Activated CD4-positive, CD25-positive, alpha-beta regulatory T cell (primary cell): ENCODE measurements at places on chromosomes 16 and 17.

DNA sequence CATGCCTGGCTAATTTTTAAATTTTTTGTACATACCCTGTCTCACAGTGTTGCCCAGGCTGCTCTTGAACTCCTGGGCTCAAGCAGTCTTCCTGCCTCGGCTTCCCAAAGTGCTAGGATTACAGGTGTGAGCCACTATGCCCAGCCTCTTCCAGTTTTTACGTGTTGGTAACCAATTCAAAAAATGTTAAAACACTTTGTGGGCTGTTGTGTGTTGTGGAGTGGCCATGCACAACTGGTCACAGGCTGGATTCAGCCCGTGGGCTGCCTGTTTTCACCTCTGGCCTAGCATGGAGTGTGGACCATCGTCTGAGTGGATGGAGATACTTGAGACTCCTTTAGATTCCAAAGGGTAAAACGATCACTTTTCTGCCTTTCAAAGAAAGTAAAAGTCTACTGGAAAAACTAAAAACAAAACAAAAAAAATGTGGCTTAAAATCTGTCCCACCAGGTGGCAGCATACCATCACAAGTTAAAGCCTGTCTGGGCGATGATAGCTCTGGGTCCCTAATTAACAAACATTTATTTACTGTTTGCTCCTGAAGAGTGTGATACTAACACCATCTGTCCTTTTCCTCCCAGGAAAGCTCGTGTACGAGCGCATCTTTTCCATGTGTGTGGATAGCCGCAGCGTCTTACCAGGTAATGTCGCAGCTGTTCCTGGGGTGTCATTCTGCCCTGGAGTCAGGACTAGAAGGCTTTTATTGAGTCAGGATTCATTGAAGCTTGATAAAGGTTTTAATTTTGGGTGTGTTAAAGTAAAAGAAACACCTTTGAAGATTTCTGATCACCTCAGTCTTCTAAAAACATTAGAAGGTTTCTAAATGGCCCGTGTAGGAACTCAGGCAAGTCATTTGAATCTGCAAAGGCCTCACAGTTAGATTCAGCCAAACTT lies 45.8 kb downstream of the VPS35L start:
- DNase-seq: no peak

DNA sequence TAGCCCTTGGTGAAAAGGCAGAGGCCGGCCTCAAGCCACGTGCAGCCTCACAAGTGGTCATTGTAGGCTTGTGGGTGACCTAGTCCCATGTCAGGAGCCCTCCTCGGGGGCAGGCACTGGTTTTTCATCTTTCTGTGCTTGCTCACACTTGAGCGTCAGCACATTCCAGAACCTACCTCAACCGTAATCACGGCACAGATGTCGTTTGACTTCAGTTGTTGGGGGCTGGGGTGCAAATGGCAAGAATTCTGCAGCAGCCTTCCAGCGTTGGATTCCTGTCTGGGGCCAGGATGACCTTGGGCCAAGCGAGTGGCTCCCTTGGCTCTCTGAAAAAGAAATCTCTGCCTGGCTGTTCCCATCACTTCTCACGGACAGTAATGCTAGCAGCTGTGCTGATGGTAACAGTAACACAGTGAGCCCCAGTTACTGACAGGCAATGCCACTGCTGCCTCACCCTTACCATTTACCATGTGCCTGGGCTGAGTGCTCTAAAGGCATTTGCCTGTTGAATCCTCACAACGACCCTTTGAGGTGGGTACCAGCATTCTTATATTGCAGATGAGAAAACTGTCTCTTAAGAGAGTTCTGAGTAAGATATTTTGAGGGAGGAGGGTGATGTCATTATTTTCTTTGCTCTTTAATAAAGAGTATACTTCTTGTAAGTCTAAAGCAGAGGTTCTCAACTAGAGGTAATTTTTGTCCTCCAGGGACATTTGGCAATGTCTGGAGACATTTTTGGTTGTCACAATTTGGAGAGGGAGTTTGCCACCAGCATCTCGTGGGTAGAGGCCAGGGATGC lies 46.5 kb downstream of the KSR1 start:
- no peak for DNase-seq

- no peak for DNase-seq
These were observed 42.4 kb upstream of the NF1 start for GRCh38 chr17:31052187-31052889.

DNA sequence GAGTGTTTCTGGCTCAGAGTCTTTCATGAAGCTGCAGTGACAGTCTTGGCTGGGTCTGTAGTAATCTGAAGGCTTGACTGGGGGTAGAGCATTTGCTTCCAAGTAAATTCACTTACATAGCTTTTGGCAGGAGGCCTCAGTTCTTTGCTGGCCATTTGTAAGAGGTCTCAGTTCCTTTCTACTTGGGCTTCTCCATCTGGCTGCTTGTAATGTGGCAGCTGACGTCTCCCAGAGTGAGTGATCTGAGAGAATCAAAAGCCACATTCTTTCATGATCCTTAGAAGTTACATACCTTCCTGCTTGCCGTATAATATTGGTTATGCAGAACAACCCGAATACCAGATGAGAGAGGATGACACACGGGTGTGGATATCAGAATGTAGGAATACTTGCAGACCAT lies 39.8 kb downstream of the NF1 start:
- DNase-seq: no peak

DNA sequence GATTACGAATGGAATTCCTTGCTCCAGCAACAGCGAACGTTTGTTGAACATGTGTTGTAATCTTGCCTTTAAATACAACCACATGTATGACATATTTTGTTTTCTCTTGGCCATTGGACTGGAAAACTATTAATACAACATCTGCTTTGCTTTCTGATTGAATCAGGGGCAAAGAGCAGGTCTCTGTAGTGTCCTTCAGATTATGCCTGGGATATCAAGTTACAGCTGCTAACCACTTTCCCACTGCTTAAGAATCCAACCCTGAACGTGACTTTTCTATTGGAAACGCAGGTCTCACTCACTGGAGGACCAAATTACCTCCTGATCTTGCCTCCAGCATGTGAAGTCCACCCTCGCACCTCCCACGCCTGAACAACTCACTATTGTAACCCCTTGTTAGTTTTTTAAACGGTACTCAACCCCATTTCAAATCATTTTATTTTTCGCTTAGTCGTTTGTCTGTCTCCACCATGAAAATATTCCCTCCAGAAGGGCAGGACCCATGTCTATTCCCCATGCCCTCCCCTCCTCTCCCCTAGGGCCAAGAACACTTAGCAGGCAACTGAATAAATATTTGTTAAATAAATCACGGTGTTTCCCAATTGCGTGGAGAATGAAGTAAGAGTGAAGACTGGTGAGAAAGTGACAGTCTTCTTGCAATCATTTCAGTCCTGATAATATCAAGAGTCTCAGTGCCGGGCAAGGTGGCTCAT lies 57.4 kb upstream of the MRTFB start:
- DNase-seq: no peak

- DNase-seq: no peak
These were observed 20.9 kb downstream of the HAPSTR1 start for GRCh38 chr16:9112166-9112843.

GRCh38 chr16:63983401-63983800 lies 1138.5 kb downstream of the CDH11 start:
- no peak for DNase-seq

DNA sequence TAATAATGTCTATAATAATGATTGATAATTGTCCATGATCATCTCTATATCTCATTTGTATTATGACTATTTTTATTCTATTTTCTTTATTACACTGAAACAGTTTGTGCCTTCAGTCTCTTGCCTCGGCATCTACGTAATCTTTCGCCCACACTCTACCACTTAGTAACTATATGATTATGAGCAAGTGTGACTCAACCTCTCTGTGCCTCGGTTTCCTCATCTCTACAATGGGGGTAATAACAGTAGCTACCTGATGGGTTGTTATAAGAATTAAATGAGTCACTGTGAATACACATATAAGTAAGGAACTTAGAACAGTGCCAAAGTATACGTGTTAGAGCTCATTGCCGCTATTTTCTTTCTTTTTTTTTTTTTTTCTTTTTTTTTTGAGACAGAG lies 3.7 kb upstream of the SLC16A11 start:
- DNase-seq: no peak

DNA sequence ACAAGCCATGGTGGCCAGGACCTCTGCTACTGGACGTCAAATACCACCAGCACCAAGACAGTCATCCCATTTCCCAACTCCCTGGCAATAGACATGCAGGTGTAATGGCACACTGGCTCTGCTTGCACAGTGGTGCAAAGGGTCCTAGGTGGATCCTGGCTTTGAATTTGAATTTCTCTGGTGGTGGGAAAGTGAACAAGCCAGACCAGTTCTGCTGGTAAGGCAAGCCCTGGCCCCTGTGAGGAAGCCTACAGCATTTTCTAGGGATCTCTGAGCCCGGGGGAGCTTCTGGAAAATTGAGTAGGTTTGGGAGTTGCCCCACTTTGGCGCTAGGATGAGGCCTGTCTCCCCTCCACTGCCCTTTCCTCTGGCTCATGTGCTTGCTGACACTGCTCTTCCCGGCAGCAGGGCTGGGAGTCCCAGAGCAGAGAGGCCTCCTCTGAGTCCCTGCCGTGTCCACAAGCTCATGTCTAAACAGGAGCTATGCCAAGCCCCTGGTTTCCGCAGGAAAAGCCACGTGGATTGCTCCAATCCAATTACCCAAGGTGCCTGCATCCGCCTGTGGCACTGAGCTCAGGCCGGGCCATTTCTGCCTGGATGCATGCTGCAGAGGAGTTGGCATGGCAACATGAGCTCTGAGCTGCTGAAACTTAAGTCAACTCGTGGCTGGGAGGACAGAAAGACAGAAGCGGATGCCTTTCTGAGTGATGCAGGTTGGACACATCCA lies 67.0 kb downstream of the PRMT7 start:
- DNase-seq: no peak

GRCh38 chr16:48617104-48617705 lies 7.2 kb upstream of the N4BP1 start:
- DNase-seq: no peak

- no peak for DNase-seq
These were observed 183.0 kb downstream of the PHKB start for GRCh38 chr16:47644166-47644565.

- no peak for DNase-seq
These were observed 93.3 kb downstream of the MYO1D start for GRCh38 chr17:32783602-32784001.

GRCh38 chr16:893360-893759 lies 77.4 kb downstream of the LMF1 start:
- DNase-seq: no peak

GRCh38 chr16:15457400-15457799 lies 23.0 kb downstream of the BMERB1 start:
- no peak for DNase-seq
